ENCODE measurements at places on chromosomes 13 and 19.

DNA sequence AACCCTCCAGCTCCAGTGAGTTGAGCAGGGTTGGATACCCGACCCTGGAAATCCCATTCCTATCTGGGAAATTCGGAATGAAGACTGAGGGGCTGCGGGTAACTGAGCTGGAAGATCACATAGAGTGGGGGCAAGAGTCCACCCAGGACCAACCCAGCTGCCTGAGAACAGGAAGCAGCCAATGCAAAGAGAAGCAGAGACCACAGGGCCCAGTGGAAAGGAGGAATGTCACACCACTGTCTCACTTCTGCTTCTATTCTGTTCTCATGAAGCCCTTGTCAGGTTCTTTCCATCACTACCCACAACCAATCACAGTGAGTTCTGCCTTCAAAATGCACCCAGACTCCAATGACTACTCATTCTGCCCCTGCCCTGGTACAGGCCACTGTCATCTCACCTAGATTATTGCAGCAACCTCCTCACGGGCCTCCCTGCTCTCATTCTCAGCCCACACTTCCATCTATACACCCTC, 15.3 kb downstream of the DYRK1B start:
- no peak for DNase-seq

DNA sequence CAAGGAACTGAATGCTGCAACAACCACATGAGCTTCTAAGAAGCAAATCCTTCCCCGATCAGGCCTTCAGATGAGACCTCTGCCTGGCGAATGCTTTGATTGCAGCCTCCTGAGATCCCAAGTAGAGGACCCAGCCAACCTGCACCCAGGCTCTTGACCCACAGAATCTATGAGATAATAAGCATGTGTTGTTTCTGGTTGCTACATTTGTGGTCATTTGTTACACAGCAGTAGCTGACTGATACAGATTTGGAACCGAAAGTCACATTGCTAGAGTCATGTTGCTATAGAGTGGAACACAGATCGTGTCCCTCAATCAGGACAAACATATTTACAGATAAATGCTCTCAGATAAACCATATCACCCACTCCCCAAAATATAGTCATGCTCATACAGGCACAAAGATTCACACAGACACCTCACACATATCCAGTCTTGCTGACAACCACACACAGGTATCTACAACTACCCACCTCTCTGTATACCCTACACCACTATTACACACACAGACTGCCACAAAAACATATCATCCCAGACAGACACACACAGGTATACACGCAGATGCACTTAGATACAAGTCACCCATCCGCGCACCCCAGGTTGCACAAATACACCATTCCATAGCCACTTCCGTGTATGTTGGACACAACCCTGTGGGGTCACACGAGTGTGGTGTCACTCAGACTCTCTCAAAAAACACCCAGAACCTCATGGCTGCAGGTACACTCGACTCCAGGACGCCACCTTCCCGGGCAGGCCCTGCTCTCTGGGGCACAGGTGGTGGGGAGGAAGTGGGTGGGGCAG, 5.5 kb downstream of the DIRAS1 start:
- no peak for DNase-seq

- no peak for DNase-seq
Measured at GRCh38 chr13:26619358-26619757, 61.9 kb downstream of the WASF3 start.

GRCh38 chr19:28504727-28505126, 708.2 kb downstream of the UQCRFS1 start:
- DNase-seq, result no peak

- DNase-seq, result no peak
Measured at GRCh38 chr13:30847650-30848307, 58.3 kb upstream of the MEDAG start.

DNA sequence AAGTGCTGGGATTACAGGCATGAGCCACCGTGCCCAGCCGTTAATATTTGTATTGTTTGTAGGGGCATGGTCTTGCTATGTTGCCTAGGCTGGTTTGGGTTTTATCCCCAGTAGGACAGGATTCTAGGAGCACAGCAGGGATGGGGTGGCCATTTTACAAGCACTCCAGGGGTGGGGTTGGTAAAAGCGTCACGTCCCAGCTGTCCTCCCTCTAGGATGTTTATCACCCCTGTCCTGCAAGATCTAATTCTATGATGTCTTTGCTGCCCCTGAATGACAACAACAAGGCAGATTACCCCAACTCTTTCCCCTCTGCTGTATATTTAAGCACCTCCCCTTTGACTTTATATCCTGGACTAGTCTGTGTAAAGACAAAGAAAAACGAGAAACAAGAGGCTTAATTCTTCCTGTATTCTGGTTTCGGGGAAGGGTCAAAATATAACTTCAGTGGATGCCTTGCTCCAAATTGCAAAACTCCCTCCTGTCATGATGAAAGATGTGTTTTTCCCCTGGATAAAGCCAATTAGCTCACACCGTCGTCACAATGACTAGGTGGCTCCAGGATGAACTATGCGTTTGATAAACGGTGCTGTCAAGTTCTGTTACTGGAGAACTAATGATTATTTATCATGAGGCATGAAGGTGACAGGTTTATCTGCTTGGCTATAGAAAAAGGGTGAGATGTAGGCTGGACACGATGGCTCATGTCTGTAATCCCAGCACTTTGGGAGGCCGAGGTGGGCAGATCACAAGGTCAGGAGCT, 27.8 kb upstream of the OR1M1 start:
- no peak for DNase-seq

GRCh38 chr19:9586764-9587163, 2.5 kb upstream of the ZNF121 start:
- peak; percentile 83 for DNase-seq

- DNase-seq, result no peak
Measured at GRCh38 chr13:43100667-43101066, 77.3 kb downstream of the DNAJC15 start.

DNA sequence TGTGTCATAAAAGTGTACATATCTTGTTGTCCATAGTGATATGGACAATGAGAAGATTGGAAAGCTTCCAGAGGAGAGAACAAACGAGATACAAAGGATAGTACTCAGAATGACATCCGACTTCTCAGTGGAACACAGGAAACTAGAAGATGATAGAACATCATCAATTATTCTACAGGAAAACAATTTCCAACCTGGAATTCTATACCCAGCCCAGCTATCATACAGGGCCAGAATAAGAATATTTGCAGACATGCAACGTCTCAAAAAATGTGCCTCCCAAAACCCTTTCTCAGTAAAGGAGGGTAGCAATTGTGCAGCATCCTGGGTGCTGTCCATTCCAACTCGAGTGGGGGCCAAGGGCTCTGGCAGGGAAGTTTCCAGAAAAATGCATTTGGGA, 24.0 kb downstream of the F2RL3 start:
- DNase-seq, result no peak

- DNase-seq, result no peak
Measured at GRCh38 chr19:14004619-14005348, 1.3 kb downstream of the RFX1 start.

- no peak for DNase-seq
Measured at GRCh38 chr13:112819111-112819510, 129.3 kb downstream of the ATP11A start.

DNA sequence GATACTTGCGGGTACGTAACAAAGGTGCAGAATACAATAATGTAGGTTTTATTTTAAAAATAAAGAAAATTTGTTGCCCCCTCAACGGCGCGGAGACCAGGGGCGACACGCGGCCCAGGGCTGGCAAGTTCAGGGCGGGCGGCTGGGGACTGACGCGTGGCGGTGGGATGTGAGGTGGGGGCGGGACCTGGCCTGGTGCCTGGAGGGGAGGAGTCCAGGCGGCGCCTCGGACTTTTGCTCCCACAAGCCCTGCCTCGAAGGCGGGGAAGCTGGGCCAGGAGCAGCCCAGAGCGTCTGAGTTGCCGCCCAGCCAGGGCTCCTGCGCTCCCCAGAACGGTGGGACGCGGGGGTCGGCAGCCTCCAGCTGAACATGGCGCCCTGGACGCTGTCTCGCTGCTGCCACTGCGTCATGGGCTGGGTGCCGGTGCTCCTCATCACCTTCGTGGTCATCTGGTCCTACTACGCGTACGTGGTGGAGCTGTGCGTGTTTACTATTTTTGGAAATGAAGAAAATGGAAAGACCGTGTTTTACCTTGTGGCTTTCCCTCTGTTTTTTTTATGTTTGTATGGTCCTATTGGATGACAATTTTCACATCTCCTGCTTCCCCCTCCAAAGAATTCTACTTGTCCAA, 1122.8 kb upstream of the ATXN8OS start:
- no peak for DNase-seq

GRCh38 chr19:8638078-8638619, 7.7 kb downstream of the NFILZ start:
- no peak for DNase-seq

GRCh38 chr19:38842439-38843174, 7.2 kb downstream of the HNRNPL start:
- DNase-seq, result peak; percentile 78

DNA sequence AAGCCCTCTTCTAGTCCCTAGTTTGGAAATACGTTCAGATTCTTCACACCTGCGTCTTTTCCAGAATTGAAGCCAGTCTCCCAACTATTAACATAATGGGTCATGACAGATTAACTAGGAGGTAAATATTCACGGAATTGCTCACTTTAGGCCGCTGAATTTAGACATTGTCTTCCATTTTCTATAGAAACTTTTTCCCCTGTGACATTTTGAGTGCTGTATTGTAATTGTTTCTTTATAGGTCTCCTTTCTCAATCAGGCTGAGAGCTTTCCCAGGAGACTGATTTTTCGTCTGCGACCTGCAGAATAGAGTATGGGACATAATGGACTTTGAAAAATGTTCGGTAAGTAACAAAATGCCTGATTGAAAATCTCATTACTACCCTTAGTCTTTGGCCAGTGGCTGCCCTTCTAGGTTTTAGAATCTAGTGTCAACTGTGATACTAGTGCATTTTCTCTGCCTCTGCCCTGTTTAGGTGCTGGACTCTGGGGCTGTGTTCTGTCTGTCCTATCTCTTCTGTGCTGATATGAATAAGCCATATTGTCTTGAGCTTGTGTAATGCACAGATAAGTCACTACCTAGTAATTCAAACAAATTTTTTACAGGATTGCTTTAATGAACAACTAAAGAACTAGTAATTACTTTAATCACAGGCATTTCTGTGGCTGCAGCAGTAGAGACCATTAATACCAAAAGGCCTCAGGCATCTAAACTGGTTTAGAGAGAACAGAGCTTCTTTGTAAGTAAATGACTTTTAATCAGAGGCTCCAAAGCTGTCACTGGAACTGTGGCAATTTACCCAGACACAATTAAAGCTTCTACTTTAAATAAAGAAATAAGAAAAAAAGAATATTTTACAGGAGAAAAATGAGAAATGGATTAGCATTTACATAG, 122.4 kb upstream of the FREM2 start:
- no peak for DNase-seq

- no peak for DNase-seq
Measured at GRCh38 chr13:95865080-95865615, 188.1 kb downstream of the UGGT2 start.

GRCh38 chr19:34135821-34136611, 36.3 kb upstream of the LSM14A start:
- no peak for DNase-seq

GRCh38 chr19:2616741-2617392, 85.6 kb downstream of the GNG7 start:
- DNase-seq, result peak; percentile 46

DNA sequence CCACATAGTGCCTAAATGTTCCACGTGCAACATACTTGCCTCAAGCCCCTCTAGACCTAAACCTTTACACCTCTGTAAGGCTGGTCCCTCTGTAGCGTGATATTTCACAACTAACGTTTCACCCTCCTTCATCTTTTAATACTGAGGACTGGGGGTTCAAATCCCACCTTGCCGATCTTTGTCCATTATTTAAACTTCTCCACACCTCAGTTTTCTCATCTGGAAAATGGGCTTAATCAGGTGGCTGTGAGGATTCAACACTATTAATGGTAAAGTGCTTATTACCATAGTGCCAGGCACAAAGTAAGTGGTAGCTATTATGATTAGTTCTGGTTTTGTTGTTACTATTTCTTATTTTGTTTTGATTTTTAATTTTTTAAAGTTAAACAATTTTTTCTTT, 7.5 kb upstream of the ADAMTS10 start:
- DNase-seq, result no peak

DNA sequence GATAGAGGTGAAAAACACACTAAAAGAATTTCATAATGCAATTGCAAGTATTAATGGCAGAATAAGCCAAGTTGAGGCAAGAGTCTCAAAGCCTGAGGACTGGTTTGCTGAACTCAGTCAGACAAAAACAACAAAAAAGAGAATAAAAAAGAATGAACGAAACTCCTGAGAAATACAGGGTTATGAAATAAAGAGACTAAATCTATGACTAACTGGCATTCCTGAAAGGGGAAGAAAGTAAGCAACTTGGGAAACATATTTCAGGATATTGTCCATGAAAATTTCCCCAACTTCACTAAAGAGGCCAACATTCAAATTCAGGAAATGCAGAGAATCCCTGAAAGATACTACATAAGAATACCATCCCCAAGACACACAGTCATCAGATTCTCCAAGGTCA, 47.8 kb downstream of the UBL3 start:
- no peak for DNase-seq

- DNase-seq, result no peak
Measured at GRCh38 chr19:40893112-40893511, 11.1 kb upstream of the CYP2A7 start.

- no peak for DNase-seq
Measured at GRCh38 chr13:50873991-50874390, 30.5 kb upstream of the DLEU7 start.

GRCh38 chr13:28204690-28205443, 66.5 kb downstream of the PAN3 start:
- DNase-seq, result no peak

DNA sequence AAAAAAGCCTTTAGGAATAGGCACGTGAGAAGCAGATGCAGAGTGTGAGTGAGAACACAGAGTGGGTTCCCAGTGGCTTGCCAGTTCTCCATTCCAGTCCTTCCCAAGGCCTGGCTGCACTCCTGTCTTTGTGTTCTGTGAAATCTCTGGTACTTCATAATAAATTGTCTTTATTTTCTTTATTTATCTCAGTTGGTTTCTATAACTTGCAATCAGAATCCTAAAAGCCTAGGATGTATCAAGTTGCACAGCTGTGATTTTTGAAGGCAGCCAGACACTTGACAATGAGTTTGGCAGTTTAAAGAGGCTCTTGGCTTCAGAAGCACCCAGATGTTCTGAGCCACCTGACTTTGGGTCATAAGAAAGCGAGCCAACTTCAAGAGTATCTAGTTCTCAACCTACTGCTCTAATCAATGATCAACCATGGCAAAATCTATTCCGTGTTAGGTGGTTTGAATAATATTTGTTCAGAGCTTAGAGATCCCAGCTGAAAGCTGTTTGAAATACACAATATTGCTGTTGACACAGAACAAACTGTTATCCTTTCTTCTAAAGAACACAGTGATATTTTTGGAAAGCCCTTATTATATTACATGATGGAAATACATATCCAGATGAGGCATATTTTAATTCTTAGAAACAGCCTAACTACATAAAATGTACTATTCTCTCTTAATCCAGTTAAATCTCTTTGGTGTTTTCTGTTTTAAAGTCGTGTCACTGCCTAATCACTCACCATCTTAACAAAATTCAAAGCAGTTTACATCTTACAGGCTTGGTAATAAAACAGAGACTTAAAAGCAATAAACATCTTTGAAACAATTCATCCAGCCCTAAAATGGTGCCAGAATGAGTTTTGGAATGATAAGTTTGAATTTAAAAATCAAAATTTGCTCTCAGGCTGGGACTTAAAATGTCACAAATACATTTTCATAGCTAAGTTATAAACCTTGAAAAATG, 483.0 kb upstream of the NBEA start:
- DNase-seq, result no peak

GRCh38 chr13:106213028-106213757, 322.3 kb downstream of the EFNB2 start:
- DNase-seq, result no peak

- DNase-seq, result no peak
Measured at GRCh38 chr13:95714142-95714832, 37.3 kb downstream of the DNAJC3 start.

Data from CD4-positive, alpha-beta T cell treated with Interleukin-21 for 1 hour (primary cell).